ENCODE measurements at places on chromosomes 12 and 14. TPM values are rescaled to one million over a fixed set of nuclear protein-coding genes. Genes with fewer than 3 reads are reported as not detected.

Gene SLCO1C1
- 0.24 TPM for polyA plus RNA-seq

DNA sequence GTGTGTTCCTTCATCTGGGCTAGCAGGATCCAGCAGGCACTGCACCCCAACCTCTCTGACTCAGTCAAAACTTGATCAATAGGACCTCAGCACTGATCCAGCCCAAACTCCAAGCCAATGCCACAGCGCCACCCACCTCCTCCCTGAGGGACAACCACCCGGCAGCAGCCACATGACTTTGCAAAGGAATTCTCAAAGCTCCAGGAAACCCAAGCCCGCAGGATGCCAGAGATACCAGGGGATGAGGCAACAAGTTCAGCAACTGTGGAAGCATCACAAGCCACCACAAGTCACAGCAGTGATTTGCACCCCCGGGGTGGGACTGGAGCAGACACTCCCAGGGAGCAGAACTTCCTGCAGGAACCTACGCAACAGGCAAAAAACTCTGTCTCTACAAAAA lies 37.3 kb downstream of the ACTN1 start:
- no peak overlapping the region for H3K27ac ChIP-seq
- no peaks in the 10 kb centered on the region for H3K36me3 ChIP-seq
- no peak for DNase-seq
- H3K27me3 ChIP-seq, result no peaks in the 10 kb centered on the region
- peaks cover 57% of the 10 kb centered on the region for H3K4me1 ChIP-seq

Gene AQP6
- polyA plus RNA-seq, result 0.20 TPM

- no peak for DNase-seq
- H3K4me1 ChIP-seq, result no peaks in the 10 kb centered on the region
- H3K27me3 ChIP-seq, result no peaks in the 10 kb centered on the region
- no peak overlapping the region for H3K4me3 ChIP-seq
Observed at GRCh38 chr12:74689071-74689655, 151.5 kb downstream of the ATXN7L3B start.

Gene GZMH
- polyA plus RNA-seq, result 2.7 TPM

DNA sequence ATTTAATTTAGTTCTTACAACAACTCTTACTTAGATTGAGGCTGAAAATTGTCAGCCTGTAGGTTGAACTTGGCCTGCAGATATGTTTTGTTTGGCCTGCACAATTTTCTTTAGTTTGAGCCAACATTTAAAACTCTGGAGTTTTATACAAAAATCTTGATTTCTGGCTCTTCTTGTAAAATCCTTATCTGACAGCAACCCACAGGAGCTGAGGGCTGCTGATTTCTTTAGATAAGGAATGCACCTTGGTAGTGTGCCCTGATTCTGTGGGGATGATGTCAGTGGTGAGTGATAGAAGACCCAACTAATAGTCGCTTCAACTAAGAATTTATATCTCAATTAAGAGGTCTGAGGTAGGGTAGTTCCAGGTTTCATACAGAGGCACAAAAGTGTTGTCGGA lies 49.5 kb downstream of the SOCS2 start:
- H3K4me1 ChIP-seq, result peaks cover 7% of the 10 kb centered on the region
- H3K27ac ChIP-seq, result no peak overlapping the region
- DNase-seq, result no peak
- H3K4me3 ChIP-seq, result no peak overlapping the region
- no peaks in the 10 kb centered on the region for H3K27me3 ChIP-seq

GRCh38 chr12:55694651-55695050 lies 13.1 kb downstream of the ITGA7 start:
- H3K27me3 ChIP-seq, result no peaks in the 10 kb centered on the region
- H3K27ac ChIP-seq, result no peak overlapping the region
- H3K36me3 ChIP-seq, result no peaks in the 10 kb centered on the region
- no peak for DNase-seq

Gene ACADS
- polyA plus RNA-seq, result 6.2 TPM

- no peaks in the 10 kb centered on the region for H3K4me1 ChIP-seq
- H3K27ac ChIP-seq, result no peak overlapping the region
- H3K4me3 ChIP-seq, result no peak overlapping the region
- H3K36me3 ChIP-seq, result no peaks in the 10 kb centered on the region
- H3K27me3 ChIP-seq, result no peaks in the 10 kb centered on the region
Observed at GRCh38 chr14:86196471-86196870, 666.5 kb downstream of the FLRT2 start.

- no peaks in the 10 kb centered on the region for H3K36me3 ChIP-seq
- H3K27ac ChIP-seq, result peak overlapping the region; percentile 17
- DNase-seq, result no peak
- H3K27me3 ChIP-seq, result no peaks in the 10 kb centered on the region
Observed at GRCh38 chr14:100849115-100849781, 23.3 kb downstream of the MEG3 start.

Gene CLMN
- 2.7 TPM for polyA plus RNA-seq

Gene OR10P1
- polyA plus RNA-seq, result not detected

DNA sequence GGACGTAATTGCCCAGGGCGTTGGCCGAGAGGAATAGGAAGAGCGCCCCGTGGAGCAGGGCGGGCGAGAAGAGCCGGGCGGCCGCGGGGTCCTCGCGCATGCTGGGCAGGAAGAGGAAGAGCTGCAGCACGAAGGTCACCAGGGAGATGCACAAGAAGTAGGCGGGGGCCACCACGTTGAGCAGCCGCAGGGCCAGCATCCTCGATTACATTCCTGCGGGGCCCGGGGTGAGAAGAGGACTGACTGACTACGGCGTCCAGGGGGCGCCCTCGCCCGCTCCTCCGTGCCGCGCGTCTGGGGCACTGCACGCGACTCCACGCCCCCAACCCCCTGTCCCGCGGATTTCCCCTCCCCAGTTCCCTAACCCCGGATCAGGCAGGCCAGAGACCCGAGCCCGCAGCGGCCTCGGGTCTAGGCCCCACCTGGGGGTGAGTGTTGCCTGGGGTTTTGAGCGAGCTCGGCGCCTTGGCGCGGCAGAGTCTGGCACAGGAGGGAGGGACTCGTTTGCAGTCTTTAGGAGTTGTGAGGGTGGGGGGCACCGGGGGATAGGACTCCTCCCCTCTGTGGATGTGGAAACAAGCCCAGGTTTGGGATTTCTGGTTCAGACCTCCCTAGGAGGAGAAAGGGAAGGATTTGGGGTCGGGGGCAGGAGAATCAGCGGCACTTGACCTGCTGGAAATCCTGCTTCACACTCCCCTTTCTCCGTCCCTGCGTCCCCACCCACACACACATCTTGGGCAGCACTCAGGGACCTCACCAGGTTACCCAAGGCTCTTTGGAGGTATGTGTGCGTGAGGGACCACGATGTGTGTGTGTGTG lies 1.8 kb downstream of the ZDHHC22 start:
- no peak overlapping the region for H3K27ac ChIP-seq
- no peaks in the 10 kb centered on the region for H3K36me3 ChIP-seq
- H3K27me3 ChIP-seq, result peaks cover 67% of the 10 kb centered on the region
- DNase-seq, result no peak
- no peak overlapping the region for H3K4me3 ChIP-seq

Gene STXBP6
- polyA plus RNA-seq, result 1.1 TPM

Gene ANKRD9
- 2.6 TPM for polyA plus RNA-seq

GRCh38 chr12:92369636-92370035 lies 224.0 kb upstream of the BTG1 start:
- no peaks in the 10 kb centered on the region for H3K36me3 ChIP-seq
- DNase-seq, result no peak
- H3K27ac ChIP-seq, result no peak overlapping the region
- no peak overlapping the region for H3K4me3 ChIP-seq
- no peaks in the 10 kb centered on the region for H3K27me3 ChIP-seq

DNA sequence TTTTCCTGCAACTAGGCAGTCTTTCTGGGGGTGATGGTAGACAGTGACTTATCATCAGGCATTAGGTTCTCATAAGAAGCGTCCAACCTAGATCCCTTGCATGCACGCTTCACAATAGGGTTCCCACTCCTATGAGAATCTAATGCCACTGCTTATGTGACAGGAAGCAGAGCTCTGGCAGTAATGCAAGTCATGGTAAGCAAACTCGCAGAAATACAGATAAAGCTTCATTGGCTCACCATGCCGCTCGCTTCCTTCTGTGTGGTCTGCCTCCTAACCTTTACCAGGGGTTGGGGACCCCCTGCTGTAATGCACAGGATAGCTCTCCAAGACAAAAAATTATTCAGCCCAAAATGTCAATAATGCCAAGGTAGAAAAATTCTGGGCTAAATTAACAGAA lies 864.2 kb downstream of the TRHDE start:
- H3K27ac ChIP-seq, result no peak overlapping the region
- no peak for DNase-seq
- no peak overlapping the region for H3K4me3 ChIP-seq
- no peaks in the 10 kb centered on the region for H3K4me1 ChIP-seq
- no peaks in the 10 kb centered on the region for H3K36me3 ChIP-seq
- H3K27me3 ChIP-seq, result no peaks in the 10 kb centered on the region

DNA sequence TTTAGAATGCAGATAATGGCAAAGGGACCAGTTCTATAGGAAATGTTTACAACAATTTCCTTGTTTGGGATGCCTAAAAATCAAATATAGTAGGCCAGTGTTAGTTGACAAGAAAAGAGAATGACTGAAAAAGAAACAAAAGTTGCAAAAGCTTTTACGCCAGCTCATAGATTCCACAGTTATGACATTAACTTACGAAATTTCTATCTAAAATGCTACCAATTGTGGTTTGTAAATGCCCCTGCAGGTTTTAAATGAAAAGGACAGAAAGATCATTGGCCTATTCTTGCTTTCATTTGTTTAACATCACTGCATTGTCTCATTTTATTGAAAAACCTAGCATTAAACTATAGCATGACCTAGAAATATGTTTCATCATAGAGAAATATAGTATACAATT lies 345.8 kb downstream of the CCDC91 start:
- no peak overlapping the region for H3K4me3 ChIP-seq
- H3K27ac ChIP-seq, result no peak overlapping the region
- no peaks in the 10 kb centered on the region for H3K4me1 ChIP-seq

Gene DNAJC22
- polyA plus RNA-seq, result 0.40 TPM

DNA sequence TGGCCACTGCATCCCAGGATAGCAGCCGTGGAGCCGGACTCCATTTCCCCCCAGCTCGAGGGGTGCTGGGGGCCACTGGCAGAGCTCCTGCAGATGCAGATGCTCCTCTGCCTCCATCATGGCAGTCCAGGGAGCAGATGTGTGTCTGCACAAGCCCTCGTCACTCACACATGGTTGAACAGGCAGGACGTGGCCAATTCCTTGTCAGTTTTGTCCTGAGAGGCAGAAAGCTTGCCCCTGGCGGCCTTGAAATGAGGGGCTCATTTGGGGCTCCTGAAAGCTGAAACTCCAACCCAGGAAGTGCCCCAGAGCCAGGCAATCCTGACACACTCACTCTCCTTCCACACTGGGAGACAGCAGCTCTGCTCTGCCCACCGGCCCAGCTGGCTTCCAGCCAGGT lies 100.9 kb upstream of the C14orf180 start:
- no peaks in the 10 kb centered on the region for H3K4me1 ChIP-seq
- no peak for DNase-seq
- H3K27ac ChIP-seq, result no peak overlapping the region
- H3K4me3 ChIP-seq, result no peak overlapping the region

Measured in adrenal gland (tissue), 19 donors.